ENCODE measurements at places on chromosomes 12 and 14.

- H3K27ac ChIP-seq = no peak overlapping the region
- H3K27me3 ChIP-seq = no peaks in the 10 kb centered on the region
- no peak for DNase-seq
- no peak overlapping the region for H3K4me3 ChIP-seq
Observed at GRCh38 chr12:69994724-69995173, 169.7 kb downstream of the MYRFL start.

- H3K4me1 ChIP-seq = no peaks in the 10 kb centered on the region
- H3K4me3 ChIP-seq = peak overlapping the region; percentile 60
- H3K36me3 ChIP-seq = no peaks in the 10 kb centered on the region
- H3K27ac ChIP-seq = no peak overlapping the region
Observed at GRCh38 chr14:31419967-31420318, 407 bp downstream of the HEATR5A start.

DNA sequence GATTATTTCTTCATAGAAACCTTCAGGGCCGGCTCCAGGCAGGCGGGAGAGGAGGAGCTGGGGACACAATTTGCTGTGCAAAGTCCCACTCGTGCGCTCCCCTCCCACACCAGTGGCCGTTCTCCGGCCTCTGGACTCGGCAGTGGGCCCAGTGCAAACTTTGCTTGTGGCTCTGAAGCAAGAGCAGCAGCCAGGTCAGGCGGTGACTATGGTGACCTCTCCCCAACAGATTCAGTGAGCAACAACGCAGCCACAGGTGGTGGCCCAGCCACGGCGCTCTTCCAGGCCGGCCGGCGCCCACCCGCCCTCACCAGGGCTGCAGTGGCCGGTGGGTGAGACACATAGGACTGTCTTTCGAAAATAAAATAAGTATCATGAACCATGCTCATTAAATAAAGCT lies 29.5 kb downstream of the VPS37B start:
- H3K4me1 ChIP-seq = no peaks in the 10 kb centered on the region
- no peak overlapping the region for H3K27ac ChIP-seq
- no peak for DNase-seq
- no peaks in the 10 kb centered on the region for H3K36me3 ChIP-seq

DNA sequence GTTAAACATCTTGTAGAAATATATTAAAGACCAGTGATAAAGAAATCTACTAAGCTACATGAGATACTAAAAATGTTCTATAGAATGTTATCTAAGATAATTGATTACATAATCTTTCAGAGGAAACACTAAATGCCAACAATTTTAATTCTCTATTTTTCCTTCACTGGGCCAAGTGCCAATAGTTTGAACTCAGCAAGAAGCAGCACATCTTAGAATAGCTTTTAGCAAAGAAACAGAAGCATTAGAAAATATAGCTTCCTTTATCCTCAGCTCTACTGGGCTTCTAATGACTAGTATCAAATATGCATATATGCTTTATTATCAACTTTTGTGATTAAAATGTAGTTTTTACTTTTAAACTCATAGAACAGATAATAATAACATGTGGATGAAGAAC lies 461.4 kb upstream of the USP15 start:
- no peak overlapping the region for H3K27ac ChIP-seq
- no peaks in the 10 kb centered on the region for H3K27me3 ChIP-seq
- no peak for DNase-seq
- H3K4me3 ChIP-seq = no peak overlapping the region
- H3K4me1 ChIP-seq = no peaks in the 10 kb centered on the region
- no peaks in the 10 kb centered on the region for H3K36me3 ChIP-seq

All from iPS DF 6.9 (cell line).